Hematopoietic multipotent progenitor cell treated with erythropoietin and hydrocortisone succinate and interleukin-3 and kit ligand, for 8 days (in vitro differentiated cells): ENCODE measurements at places on chromosomes 12 and 14.
A peak's percentile ranks its signal among the peaks of the same experiment; 100 is the strongest.

DNA sequence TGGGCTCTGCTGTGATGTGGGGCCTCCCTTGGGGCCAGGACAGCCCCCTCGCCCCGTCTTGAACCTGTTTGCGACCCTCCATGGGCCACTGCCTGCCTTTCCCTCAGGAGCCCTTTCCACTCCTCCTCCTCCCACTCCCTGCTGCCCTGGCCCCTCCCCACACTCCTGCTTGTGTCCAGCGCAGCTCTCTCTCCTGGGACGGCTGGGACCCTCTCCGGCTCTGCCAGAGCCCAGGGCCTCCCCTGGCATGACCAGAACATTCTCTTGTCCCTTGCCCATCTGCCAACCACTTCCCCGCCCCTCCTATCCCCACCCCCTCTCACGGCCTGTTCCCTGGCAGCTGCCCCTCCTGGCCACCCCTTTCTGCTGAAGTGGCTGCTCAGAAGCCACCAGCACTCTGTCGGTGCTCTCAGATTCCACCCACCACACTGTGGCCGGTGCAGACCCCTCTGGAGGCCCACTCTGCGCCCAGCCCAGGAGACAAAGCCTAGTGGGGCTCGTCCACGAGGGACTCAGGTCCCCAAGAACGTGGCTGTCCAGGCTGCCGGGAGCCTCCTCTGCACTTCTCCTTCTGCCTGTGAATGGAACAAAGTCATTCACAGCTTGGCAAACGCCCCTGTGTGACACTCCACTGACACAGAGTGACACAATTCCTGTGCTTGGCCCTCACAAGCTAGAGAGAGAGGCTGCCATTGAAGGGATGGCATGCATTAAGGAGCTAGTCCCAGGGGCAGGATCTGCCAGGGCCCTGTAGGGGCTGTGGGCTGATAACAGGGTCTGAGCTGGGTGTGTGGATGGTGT lies 1.4 kb downstream of the ASPG start:
- no peak for DNase-seq

GRCh38 chr14:28247491-28247890 lies 519.1 kb upstream of the FOXG1 start:
- no peak for DNase-seq

DNA sequence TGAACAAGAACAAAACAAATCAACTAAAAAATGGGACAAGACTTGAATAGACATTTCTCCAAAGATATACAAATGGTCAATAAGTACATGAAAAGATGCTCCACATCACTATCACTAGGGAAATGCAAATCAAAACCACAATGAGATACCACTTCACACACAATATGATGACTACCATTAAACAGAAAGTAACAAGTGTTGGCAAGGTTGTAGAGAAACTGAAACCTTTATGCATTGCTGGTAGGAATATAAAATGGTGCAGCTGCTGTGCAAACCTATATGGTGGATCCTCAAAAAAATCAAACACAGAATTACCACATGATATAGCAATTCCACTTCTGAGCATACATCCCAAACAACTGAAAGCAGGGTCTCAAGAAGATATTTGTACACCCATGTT lies 5.2 kb downstream of the SMAGP start:
- no peak for DNase-seq

GRCh38 chr14:69006346-69006745 lies 27.2 kb upstream of the ACTN1 start:
- DNase-seq, result no peak

- no peak for DNase-seq
Measured at GRCh38 chr12:105270671-105271255, 34.8 kb upstream of the APPL2 start.

GRCh38 chr12:53327435-53328042 lies 6.1 kb upstream of the AAAS start:
- DNase-seq, result peak; percentile 56

GRCh38 chr12:66144791-66145754 lies 14.5 kb upstream of the LLPH start:
- DNase-seq, result peak; percentile 68

- no peak for DNase-seq
Measured at GRCh38 chr12:108237272-108237671, 101.8 kb downstream of the CMKLR1 start.

DNA sequence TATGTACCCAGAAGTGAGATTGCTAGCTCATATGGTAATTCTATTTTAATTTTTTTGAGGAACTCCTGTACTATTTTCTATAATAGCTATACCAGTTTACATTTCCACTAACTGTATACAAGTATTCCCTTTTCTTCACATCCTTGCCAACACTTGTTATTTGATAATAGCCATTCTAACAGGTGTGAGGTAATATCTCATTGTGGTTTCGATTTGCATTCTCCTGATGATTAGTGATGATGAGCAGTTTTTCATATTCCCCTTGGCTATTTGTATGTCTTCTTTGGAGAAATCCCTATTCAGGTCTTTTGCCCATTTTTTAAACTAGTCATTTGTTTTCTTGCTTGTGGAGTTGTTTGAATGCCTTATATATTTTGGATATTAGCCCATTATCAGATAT lies 121.3 kb downstream of the BBS10 start:
- DNase-seq, result no peak

- DNase-seq, result no peak
Measured at GRCh38 chr12:122918827-122919226, 22.9 kb upstream of the VPS37B start.

DNA sequence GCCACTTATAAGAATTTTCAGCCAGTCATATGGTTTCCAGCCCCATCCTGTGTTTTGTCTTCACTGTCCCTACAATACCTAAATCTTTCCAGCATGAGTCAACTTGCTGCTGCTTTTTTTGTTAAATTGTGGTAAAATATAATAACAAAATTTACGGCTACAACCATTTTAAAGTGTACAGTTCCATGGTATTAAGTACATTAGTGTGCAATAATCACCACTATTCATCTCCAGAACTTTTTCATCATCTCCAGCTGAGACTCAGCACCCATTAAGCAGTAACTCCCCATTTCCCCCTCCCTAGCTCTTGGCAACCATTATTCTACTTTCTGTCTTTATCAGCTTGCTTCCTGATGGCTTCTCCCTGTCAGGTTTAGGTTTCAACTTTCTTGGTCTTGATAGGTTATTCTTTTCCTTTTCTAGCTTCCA lies 39.1 kb downstream of the FRS2 start:
- no peak for DNase-seq

DNA sequence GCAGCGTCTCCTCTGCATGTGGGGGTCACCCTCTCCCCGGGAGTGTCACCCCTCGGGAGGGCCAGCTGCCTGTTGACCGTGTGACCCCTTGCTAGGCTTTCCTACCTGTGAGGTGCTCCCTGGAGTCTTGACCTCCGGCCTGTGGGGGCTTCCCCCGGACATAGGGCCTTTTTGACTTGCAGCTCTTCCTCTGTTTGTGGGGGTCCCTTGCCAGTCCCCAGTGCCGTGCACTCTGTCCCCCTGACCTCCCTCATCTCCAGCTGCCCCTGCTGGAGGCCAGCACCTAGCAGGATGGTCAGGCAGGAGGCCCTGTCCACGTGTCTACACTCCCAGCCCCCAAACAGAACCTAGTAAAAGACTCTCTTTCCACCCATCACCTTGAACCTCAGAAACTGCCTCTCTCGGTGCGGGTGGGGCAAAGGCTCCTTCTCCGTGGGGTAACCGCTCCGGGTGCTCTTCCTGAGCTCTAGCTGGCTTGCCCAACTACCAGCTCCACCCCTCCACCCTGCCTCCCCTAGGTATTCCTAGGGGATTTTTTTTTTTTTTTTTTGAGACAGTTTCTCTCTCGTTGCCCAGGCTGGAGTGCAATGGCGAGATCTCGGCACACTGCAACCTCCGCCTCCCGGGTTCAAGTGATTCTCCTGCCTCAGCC lies 810 bp downstream of the AACS start:
- no peak for DNase-seq

DNA sequence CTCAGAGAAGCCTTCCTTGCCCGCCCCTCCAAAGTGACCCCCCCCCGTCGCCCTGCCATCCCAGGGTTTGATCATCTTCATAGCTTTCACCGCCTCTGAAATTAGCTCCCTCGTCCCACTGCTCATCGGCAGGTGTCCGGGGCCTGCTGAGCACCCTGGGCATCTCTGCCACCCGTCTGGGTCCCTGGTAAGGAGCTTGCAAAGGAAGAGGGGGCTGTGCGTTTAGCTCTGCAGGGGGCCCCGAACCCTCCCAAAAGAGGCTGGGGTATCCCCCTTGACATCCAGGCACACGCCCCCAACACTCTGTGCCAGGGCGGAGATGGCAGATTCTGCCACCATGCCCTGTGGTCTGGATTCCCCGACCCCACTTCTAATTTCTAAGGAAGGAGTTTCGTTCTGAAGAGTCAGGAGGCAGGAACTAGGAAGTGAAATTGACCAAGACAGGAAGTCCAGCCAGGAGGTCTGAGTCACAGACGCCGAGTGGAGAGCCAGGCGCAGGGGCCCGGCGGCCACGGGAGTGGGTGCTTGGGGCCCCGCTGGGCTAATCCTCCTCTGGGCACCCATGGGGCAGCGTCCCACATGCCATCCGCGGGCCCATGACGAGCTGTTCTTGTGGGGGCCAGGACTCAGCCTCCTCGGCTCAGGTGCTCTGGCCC lies 95.7 kb downstream of the RFLNA start:
- DNase-seq, result no peak

DNA sequence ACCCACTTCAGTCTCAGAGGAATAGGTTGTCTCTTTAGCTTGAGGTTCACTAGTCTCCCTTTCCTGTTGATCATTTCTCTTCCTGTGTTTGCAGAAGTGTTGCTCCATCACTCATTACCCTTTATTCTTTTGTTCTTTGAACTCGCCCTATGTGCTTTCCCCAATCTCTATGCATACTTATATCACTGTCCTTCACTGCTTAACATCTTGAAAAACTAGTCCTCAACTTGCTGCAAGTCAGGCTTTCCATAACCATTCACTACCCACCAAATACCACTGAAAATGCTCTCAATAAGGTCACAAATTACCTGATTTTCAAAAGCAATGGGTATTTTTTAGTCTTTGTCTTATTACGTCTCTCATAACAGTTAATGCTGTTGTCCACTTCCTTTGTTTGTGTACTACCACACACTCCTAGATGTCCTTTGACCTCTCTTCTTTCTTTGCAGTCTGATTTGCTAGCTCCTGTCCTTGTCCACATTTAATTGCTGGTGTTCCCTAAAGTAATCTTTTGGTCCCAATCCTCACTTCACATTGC lies 80.8 kb downstream of the RIC8B start:
- no peak for DNase-seq

DNA sequence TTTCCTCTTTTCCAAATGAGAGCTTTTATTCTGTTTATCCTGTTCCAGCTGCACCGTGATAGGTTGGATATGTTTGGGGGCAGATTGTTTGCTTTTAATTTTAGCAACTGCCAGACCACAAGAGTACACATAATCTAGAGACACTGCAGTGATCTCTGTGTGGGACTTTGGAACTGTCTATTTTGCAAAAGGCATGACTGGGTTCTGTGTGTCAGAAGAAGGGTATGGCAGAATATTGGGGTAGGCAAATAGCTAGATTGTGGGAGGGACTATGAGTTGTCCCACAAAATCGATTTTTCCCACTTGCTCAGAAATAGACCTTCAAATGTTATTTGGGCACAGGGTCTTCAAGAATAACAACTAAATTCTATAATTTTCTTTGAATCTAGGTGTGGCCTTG lies 275.9 kb upstream of the KITLG start:
- no peak for DNase-seq

DNA sequence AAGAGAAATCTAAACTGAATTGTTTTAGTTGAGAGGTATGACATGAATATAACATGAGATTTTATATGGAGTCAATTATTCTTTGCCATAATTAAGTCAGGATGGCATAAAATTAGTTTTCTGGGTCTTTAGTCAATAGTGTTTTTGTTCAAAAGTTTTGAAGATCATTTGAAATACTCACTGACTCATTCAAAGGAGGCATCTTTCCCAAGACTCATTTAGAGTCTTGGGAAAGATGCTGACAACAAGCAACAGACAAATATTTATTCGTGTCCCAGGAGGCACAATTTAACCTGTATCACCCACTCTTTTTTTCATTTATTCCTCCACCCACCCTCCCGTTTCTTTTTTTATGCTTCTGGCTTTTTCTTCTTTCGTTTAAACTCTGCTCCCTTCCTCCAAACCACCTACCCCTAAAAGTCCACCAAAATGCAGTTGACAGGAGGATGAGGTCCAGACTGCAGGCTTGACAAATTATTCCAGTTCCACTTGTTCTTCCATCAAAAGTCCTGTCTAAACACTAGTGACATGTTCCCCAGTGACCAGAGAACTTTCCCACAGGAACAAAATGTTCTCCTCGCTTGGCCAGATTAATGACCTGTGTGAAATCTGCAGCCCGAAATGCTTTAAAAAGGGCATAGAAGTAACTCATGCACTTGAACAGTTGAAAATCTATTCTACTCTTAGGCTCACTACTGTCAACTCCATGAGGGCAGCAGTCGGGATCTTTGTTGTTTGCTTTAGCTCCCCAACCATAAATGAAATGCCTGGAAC lies 43.3 kb upstream of the CSRP2 start:
- DNase-seq, result no peak

DNA sequence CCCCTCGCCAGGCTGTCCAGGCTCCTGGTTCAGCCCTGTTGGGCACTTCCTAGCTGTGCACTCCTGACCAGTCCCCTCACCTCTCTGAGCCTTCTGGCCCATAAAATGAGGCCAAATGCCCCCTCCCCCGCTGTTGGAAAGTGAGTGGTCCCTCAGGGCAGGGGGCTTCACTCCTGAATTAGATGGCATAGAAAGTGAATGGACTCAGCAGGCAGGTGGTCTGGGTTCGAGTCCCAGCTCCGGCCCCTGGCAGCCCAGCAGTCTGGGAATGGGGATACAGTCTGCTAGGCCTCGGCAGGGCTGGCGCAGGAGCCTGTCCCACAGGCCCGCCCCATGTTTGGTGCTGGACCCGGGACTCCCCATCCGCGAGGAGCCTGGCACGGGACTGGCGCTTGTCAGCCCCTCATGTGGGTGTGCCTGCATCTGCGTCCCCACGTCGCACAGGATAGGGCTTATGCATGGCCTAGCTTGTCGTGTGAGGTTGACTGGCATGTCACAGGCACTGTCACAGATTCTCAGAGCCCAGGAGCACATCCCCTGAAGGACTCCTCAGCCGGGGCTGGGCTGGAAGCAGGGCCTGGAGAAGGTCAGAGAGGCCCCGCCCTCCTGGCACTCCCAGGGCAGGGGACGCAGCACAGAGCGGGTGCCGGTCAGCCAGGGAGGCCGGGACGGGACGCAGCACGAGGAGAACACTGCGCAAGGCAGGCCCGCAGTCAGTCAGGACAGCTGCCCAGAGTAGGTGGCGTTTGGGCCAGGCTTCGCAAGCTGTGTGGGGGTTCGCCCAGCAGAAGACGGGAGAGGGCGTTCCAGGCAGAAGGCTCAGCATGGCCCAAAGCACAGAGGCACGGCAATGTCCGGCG lies 40.5 kb downstream of the DIO3 start:
- no peak for DNase-seq

DNA sequence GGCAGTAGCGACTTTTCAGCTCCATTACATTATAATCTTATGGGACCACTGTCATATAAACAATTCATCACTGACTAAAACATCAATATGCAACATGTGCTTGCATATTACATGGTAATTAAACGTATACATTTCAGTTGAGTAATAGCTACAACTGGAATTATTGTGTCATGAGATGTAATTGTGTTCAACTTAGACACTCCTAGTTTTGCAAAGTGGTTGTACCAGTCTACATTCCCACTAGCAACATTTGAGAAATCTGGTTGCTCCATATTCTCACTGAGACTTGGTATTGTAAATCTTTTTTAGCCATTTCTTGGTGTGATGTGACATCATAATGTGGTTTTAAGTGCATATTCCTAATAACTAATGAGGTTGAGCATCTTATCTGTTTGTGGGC lies 90.0 kb downstream of the CAPZA3 start:
- DNase-seq, result no peak
